ENCODE measurements at places on chromosomes 5 and 9. TPM values are rescaled to one million over a fixed set of nuclear protein-coding genes. Genes with fewer than 3 reads are reported as not detected.

The PCDHB9 gene
- 0.30 TPM for total RNA-seq

The SAXO1 gene
- total RNA-seq, result 0.08 TPM

The CD74 gene
- 0.15 TPM for total RNA-seq

The ABL1 gene
- 59.3 TPM for total RNA-seq

The ORM2 gene
- not detected for total RNA-seq

The STKLD1 gene
- total RNA-seq, result 0.75 TPM

The SLC25A48 gene
- not detected for total RNA-seq

The OR2S2 gene
- total RNA-seq, result 0.08 TPM

The N4BP3 gene
- total RNA-seq, result 0.35 TPM

The TXNDC8 gene
- total RNA-seq, result not detected

The LCN1 gene
- not detected for total RNA-seq

The GOLM1 gene
- total RNA-seq, result 51.1 TPM

The PCDHGB7 gene
- 6.7 TPM for total RNA-seq

The ZNF354C gene
- 4.8 TPM for total RNA-seq

The GRXCR2 gene
- not detected for total RNA-seq

The FANCG gene
- 6.0 TPM for total RNA-seq

The CDH6 gene
- total RNA-seq, result 11.9 TPM

The TRPM6 gene
- total RNA-seq, result not detected

The IER5L gene
- total RNA-seq, result 49.8 TPM

The GFPT2 gene
- total RNA-seq, result 57.2 TPM

The TMEM252 gene
- not detected for total RNA-seq

The FGF18 gene
- total RNA-seq, result not detected

The NMUR2 gene
- not detected for total RNA-seq

The ANKRD20A1 gene
- total RNA-seq, result 1.1 TPM

The ADAMTS6 gene
- 51.0 TPM for total RNA-seq

The BTNL8 gene
- total RNA-seq, result not detected

The C9orf153 gene
- 0.08 TPM for total RNA-seq

Data from smooth muscle cell of the coronary artery (primary cell).